ENCODE measurements at places on chromosomes 12 and 14.

DNA sequence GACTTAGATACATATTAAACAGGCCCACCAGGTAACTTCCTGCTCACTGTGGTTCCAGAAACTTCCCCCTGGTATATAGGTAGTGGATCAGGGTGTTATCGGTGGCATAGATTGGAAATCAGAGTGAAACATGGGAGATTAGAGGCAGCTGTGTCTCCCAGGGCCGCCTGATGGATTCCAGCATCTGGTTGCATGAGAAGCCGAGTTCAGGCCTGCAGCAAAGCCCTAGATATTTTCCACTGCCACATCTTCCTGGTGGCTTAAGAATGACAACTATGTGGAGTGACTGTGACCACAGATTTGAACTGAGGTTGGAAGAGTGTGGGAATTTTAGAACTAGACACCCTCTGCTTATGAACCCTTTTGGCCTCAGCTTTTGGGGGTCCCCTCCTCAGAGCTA is 184.8 kb upstream of the NTF3 start:
- no peak for DNase-seq

GRCh38 chr14:85402569-85403162 is 127.3 kb upstream of the FLRT2 start:
- DNase-seq = no peak

GRCh38 chr14:74077401-74077800 is 6.9 kb downstream of the ALDH6A1 start:
- no peak for DNase-seq

GRCh38 chr12:62032870-62033269 is 227.3 kb upstream of the USP15 start:
- DNase-seq = no peak

DNA sequence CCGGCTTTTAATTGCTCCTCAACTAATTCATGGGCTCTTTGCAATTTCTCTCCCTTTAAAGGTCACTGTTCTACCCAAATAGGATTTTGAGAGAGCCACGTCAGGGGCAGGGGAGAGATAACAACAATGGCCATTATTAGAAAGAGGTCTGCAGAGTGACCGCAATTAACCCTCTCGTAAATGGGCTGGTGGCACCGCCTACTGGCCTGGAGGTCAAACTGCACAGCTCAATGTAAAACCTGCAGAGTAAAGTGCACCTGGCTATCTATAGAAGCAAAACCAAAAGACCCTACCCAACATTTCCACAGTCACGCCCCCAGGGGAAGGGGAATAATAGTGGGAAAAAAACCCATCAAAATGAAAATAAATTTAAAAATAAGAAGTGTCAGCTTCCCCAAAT is 21.6 kb upstream of the CLEC4E start:
- DNase-seq = no peak

DNA sequence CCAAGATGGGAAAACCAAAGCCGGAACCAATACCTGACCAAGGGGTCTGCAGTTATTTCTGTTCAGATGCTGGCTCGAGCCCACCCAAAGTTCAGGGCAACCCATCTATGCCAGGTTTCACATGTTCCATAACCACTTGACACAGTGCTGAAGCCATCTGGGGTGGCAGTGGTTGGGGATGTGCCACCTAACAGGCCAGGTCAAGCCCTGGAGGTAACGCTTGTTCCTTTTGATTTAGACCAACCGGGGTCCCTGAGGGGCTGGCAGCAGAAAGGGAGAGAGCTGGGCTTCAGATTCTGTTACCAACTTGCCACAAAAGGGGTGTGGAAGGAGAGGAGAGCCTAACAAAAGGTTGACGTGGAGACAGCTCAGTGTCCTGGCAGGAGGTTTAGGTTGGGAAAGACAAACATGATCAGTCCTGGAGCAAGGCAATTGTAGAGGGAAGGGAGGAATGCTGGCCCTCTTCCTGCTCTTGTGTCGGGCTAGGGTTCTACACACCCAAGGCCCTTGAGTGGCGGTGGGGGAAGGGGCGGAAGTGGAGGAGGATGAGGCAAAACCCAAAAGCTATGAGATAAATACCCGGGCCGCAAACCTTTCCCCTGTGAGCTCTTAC is 31.9 kb downstream of the CACNA2D4 start:
- DNase-seq = no peak
